ENCODE measurements at places on chromosomes 16 and 17.

DNA sequence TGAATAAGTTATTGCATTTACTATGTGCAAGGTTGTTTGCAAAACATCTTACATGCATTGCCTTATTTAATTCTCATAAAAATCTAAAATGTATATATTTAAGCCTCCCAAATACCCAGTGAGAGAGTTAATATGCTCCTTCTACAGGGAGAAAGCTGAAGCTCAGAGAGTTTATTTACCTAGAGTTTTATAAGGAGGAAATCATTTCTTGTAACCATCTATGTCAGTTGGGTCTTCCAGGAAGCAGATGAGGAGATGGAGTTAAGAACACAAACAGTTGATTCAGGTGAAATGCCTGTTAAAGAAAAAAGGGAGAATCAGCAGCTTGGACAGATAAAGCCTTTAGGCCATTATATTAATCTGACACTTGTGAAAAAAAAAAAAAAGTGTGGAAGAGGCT is 62.6 kb upstream of the DHX40 start:
- no peak for DNase-seq

GRCh38 chr16:48231727-48232492 is 12.2 kb upstream of the LONP2 start:
- DNase-seq = peak; percentile 11

DNA sequence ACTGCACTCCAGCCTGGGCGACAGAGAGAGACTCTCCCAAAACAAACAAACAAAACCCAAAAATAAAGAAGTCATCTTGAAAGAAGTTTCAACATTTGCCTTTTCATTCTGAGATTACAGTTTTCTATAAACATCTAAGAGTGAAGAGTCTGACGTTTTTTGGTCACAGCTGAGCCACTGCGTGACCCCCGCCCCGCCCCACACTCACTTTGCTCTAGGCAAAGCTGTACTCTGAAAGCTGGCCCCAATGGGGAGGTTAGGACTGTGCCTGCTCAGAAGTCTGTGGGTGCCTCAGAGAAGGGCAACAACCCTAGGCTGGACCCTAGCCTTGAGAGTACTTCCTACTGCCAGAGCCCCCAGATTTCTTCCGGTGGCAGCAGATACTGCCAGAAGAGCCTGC is 19.3 kb downstream of the CYB5D2 start:
- DNase-seq = no peak

DNA sequence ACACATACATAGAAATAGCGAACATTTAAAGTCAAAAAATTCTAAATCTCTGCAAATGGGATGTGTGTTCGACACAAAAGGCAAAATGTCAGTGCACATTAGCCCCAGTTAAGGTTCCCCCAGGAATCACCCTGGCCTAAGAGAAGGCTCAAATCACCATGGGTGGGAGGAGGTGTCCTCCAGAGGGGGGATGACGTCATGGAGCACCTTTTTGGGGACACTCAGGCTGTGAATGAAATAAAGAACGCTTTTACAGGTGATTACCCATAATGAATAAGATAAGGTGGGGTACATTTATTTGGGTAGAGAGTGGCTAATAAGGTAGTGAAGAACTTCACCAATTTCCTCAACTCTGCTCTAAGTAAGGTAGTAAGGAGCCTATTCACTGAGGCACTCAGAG is 26.4 kb downstream of the WNT3 start:
- no peak for DNase-seq

- no peak for DNase-seq
Measured at GRCh38 chr17:62139141-62139540, 74.1 kb upstream of the MED13 start.

- DNase-seq = no peak
Measured at GRCh38 chr16:53779186-53779585, 75.2 kb downstream of the FTO start.

DNA sequence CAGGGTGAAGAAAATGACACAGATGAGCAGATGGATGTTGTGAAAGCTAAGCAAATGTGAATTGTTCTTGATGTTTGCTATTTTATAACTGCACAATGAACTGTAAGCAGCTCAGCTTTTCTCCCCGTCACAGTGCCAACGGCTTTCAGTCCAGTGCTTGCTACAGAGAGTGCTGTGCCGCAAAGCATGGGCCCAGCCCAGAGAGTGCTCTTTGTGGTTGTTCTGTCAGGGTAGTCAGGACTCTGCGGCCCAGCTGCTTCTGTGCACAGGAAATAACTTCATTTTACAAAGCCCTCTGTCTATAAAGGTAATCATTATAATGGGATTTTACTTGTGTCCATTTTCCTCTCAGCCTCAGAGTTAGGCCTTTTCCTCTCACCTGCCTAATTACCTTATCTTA is 39.1 kb downstream of the CDRT15 start:
- peak; percentile 46 for DNase-seq

DNA sequence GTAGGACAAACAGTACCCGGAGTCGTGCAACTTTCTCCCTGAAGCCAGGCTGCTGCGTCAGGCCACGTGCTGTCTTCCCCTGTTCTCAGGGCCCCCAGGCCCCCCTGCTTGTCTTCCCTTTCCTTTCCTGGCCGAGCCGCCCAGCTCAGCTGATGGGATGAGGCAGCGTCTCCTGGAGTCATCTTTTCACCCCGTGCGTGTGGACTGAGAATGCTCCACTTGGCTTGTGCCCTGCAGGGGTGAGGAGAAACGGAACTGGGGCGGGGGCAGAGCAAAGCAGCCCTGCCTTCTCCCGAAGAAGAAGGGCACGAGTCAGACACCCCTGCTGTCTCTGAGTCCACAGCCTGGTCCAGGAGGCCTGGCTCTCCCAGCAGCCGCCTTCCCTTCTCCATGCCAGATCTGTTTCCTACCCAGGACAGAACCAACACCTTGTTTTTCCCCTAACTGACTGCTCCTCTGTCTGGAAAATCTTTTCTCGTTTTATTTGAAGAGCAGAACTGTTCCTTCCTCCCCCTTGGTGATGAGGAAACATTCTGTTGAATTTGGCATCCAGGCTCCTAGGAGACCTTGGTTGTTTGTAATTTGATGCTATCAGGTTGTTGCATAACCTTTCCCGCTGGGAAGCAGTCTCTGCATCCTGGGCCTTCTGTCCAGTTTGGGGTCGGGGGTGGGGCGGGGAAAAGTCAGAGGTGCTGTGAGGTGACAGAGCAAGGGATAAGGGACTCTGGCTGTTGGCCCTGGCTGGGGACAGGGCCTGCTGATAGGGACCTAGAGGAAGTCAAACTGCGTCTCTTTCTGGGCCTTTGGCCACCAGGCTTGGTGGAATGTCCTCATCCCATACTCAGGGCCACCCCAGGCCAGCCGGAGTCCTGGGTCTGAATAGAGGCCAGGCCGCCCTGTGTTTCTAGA is 78.8 kb downstream of the WIPI1 start:
- no peak for DNase-seq

- no peak for DNase-seq
Measured at GRCh38 chr17:2928294-2928890, 132.2 kb downstream of the RAP1GAP2 start.

- peak; percentile 61 for DNase-seq
Measured at GRCh38 chr17:64028874-64029464, 8.5 kb upstream of the ICAM2 start.

DNA sequence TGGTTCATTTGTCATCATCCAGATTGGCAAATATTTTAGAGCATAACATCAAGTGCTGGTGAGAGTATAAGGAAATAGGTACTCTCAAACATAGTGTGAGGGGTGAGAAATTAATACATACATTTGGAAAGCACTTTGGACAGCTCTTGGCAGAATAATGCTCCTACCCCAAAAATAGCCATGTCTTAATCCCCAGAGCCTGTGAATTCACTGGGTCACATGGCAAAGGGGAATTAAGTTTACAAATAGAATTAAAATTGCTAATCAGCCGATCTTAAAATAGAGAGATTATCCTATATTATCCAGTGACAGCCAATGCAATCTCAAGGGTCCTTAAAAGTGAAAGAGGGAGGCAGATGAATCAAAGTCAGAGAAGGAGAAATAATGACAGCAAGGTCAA is 38.8 kb upstream of the ANKFN1 start:
- DNase-seq = no peak

DNA sequence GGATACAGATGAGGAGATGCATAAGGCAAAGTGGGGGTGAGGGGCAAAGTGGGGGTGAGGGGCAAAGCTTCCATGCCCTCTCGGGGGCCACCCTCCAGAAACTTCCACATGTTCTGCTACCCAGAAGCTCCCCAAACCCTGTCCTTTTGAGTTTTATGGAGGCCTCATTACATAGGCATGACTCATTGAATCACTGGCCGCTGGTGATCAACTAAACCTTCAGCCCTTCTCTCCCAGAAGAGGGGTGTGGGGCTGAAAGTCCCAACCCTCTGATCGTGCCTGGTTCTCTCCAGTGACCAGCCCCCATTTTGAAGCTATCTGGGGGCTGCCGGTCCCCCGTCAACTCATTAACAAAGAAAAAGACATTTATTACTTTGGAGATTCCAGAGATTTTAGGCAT is 27.5 kb downstream of the ITGAE start:
- DNase-seq = no peak

GRCh38 chr17:50685691-50686493 is 21.8 kb downstream of the ANKRD40 start:
- DNase-seq = no peak

DNA sequence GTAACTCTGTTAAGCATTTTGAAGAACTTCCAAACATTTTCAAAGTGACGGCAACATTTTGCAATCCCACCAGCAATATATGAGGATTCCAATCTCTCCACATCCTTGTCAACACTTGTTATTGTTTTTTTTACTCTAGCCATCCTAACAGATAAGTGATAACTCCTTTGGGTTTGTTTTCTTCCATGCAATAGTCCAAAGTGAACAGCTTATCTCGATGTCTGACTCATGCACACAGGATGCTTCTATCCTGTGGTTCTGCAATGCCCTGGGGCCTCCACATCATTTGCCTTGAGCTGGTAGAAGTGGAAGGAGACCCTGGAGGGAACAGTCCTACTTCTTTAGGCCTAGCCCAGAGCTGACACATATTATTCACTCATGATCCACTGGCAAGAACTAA is 13.0 kb downstream of the TLE7 start:
- DNase-seq = no peak

DNA sequence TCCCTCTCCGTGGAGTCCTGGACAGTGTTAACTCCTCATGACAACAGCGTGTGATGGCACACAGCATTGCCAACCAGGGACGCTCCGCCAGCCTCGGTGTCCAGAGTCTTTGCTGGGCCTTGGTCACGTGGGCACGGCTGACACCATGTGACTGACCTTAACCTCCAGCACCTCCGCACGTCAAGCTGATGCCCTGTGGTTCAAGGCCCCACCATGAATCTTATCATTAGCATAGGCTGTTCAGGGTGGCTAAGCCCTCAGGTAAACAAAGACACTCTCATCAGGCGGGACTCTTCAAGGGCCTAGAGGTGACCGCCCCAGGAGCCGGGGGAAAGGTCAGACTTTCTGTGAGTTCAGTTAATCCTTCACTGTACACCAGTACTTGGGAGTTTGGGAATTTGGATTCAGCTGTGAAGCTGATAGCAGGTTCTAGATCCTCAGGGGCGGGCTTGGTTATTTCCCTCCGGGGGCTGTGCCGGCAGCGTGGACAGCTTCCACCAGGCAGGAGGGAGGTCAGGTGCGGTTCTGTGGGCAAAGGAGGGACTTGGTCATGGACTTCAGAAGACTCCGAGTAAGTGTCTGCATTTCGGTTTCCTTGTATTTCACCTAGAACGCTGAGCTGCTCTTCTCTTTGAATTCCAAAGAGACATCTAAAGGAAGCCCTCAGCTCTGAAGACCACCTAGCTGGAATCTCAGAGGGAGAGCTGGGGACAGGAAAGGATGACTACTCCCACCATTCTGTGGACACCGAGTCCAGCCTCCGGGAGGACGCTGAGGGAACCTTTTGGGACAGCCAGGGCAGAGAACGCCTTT is 195.5 kb upstream of the CIBAR2 start:
- no peak for DNase-seq

GRCh38 chr17:27526604-27527002 is 70.4 kb downstream of the KSR1 start:
- DNase-seq = peak; percentile 19

- no peak for DNase-seq
Measured at GRCh38 chr17:13538841-13539411, 62.8 kb downstream of the HS3ST3A1 start.

- DNase-seq = no peak
Measured at GRCh38 chr17:72616447-72616846, 476.0 kb downstream of the SLC39A11 start.

DNA sequence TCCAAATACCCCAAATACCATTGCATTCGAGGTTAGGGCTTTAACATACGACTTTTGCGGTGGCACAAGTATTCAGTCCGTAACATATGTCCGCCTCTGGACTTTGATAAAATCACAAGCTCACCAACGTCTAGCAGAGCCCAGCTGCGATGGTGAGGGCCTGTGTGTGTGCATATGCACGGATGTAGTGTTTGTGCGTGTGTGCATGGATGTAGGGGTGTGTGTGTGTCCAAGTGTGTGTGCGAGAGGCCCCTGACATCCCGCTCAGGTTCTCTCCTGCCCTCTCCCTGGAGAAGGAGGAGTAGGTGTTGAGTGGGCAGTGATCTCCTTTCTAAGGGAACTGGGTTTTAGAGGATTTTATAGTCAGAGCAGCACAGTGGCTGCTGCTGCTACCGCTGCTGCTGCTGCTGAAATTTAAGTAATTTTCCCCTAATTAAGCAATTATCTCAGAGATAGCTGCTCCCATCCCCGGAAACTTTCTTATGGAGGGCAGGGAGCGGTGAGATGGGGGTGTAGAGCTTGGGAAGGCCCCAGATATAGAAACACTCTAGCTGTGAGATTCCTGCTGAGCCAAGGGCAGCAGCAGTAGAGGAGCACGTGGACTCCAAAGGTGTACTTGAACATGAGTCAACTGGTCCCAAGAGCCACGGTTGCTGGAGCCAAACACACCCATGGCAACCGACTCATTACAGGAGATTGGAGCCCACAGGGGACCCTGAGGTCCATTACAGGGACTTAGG is 121.7 kb upstream of the SDK2 start:
- no peak for DNase-seq

DNA sequence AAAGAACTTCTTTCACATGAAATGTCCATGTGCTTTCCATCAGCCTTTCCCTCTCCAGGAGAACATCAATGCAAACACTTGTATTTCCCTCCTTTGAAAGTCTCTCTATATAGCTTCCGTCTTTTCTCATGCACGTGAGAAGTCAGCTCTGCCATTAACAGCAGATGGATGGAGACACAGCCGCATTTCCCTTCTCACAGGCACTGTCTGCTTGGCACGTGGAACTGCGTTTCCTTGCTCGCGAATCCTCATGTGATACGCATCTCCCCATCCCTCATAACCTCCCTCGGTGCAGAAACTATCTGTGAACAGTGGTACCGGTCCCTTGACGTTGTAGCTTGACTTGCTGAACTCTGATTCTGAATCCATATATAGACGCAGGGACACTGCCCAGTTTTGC is 717.0 kb upstream of the RBFOX1 start:
- DNase-seq = no peak

DNA sequence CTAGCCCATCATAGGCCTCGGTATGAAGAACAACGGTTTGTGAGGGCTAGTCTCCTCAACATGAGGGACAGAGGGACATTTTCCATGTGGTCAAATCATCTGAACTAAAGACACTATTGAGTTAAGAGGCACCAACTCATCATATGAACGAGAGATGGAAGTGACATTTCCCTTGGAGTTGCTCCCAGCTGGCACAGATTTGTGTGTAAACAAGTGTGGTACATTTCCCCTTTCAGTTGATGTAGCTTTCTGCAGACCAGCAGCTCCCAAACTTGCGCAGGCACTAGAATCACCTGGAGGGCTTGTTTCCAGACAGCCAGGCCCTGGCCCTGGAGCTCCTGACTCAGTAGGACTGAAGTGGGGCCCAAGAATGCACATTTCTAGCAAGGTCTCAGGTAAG is 205.5 kb downstream of the PARN start:
- DNase-seq = no peak

GRCh38 chr16:15924996-15925395 is 24.4 kb upstream of the ABCC1 start:
- DNase-seq = no peak

- peak; percentile 40 for DNase-seq
Measured at GRCh38 chr17:77107506-77108433, 33.0 kb upstream of the SEC14L1 start.

Data from stimulated activated CD4-positive, alpha-beta T cell treated with anti-CD3 and anti-CD28 coated beads, Interleukin-12 subunit alpha, Interleukin-12 subunit beta, amount 100 ng/mL, for 4 hours (primary cell).